ENCODE measurements at places on chromosomes 16 and 17.

GRCh38 chr17:76495663-76496400, 5.4 kb downstream of the RHBDF2 start:
- no peak for ATAC-seq

DNA sequence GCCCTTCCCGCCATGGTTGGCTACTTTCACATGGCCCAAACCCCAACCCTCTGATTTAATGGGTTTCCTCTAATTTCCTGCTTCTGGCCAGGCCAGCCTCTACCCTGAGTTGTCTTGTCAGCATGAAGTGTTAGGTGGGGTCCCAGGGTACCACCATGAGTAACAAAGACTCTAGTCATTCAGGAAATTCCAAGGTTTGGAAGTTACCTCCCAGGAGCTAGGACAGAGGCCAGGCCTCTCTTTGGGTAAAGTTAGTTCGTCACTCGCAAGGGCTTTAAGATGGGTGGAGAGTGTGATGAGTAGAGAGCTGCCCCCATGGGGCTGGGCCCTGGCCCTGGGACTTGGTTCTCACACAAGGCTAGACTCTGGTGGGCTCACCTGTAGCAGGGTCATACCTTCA, 54.6 kb downstream of the PLD6 start:
- ATAC-seq: peak; percentile 51

GRCh38 chr17:1986783-1987451, 38.2 kb downstream of the RTN4RL1 start:
- no peak for ATAC-seq

GRCh38 chr17:20992987-20993862, 49.6 kb downstream of the USP22 start:
- peak; percentile 55 for ATAC-seq

DNA sequence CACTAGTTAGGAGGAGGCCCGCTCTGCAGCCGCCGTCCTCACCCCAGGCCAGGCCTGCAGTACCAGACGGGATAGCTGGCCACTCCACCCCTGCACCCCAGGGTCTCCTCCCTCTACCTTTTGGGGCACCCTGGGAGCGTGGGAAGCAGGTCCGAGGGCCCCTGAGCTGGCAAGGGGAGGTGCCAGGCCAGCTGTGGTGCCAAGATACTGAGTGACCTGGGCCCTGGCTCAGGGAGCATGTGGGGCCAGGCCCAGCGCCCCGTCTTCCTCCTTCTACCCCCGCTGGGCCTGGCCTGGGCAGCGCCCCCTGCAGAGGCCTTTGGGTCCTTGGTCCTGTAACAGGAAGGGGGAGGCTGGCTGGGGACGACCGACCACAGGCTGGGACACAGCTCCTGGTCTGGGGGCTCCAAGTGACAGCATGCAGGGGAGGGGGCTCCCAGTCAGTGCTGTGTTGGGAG, 13.0 kb downstream of the PAM16 start:
- peak; percentile 3 for ATAC-seq

DNA sequence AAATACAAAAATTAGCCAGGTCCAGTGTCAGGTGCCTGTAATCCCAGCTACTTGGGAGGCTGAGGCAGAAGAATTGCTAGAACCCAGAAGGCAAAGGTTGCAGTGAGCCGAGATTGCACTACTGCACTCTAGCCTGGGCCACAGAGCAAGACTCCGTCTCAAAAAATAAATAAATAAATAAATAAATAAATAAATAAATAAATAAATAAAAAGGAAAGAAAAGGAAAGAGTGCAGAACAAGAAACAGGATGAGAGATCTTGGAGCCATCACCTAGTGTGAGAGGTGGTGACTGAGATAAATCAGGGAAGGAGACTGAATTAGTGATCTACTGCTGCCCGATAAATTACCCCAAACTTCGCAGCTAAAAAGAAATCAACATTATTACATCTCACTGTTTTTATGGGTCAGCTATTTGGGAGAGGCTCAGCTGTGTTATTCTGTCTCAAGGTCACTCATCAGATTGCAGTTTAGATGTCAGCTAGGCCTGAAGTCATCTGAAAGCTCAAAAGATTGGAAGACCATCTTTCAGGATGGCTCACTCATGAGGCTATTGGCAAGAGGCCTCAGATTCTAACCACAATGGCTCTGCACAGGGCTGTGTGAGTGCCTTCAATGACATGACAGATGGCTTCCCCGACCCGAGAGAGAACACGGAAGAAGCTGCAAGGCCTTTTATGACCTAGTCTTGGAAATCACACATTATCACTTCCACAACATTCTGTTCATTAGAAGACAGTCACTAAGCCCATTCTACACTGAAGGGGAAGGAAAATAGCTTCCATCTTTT, 66.4 kb downstream of the CMC2 start:
- no peak for ATAC-seq

DNA sequence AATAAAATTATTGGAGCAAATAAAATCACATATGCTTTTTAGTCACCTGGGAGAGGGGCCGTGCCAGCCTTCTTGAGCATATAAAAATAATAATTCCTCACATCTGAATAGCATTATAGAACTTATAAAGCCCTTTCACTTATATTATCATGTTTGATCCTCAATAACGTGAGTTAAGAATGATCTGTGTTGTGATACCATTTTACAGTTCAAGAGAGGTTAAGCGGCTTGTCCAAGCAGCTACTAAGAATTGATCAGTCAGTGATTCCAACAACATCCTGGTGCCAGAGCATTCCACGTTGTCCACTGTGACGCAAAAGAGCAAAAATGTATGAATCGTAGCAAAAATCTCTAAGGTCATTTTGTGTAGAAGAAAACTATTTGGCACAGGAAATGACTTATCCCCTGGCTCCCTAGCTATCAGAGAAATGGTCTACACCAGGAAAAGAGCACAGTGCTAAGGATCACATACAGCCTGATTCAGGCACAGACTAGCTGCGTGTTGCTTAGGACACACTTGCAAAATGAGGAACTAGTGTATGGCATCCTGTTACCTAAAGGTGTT, 33.0 kb downstream of the ANKFN1 start:
- ATAC-seq: peak; percentile 91

DNA sequence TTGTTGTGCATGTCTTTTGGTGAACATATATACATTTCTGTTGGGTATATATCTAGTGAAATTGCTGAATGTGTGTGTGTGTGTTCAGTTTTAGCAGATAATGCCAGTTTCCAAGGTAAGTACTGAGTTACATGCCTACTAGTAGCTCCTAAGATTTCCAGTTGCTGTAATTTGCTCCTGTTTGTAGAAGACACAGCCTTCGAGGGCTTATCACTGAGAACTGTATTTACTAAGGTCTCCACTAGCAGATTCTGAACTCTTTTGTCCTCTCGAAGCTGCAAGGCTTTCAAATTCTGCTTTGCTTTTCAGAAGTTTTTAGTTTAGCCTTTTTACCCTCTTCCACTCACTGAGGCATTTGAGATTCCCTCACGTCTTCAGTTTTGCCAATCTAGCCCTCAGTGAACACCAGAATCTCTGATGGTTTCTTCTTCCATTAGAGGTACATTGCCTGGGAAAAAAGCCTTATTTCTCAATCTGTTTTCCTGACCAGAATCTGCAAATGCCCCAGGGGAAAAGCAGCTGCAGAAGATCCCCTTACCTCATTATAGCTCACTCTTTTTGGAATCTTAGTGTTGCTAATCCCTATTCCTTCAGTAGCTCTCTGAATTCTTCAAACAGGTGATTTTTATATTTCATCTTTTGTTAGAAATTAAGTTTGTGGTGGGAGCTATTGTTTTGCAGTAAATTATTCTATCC, 52.9 kb downstream of the NF1 start:
- no peak for ATAC-seq

DNA sequence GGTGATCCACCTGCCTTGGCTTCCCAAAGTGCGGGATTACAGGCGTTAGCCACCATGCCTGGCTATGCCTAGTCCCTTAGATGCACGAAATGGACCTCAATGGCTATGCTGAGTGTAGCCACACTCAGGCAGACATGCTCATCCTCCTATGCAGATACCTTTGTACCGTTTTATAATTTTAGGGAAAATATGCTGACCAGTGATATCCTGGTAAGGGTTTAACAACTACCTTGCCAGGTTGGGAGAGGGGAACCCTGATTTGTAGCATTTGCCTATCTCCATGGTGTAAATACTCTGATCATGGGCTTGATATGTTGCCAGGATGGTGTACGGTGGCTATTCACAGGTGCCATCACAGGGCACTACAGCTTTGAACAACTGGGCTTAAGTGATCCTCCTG, 6.9 kb upstream of the SNF8 start:
- ATAC-seq: no peak

GRCh38 chr17:80395402-80396151, 19.4 kb upstream of the ENDOV start:
- ATAC-seq: peak; percentile 17

- no peak for ATAC-seq
These were observed 64.2 kb downstream of the ENGASE start for GRCh38 chr17:79138826-79139225.

DNA sequence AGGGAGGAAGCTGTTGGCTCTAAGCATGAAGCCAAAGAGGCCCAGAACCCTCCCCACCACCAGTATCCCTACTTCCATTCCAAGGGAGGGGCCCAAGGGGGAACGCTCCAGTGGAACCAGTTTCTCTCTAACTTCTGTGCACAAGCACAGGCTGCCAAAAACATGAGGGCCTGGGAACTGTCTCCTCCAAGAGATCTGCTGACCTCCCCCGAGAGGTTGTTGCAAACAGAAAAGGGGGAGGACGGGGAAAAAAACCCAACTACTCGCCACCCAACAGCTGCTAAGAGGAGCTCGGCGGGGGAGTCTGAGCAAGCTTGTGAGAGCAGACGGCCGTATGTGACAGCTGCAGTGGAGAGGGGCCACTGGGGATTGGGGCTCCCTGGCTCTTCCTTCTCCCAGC, 15.7 kb upstream of the SLC35B1 start:
- no peak for ATAC-seq

DNA sequence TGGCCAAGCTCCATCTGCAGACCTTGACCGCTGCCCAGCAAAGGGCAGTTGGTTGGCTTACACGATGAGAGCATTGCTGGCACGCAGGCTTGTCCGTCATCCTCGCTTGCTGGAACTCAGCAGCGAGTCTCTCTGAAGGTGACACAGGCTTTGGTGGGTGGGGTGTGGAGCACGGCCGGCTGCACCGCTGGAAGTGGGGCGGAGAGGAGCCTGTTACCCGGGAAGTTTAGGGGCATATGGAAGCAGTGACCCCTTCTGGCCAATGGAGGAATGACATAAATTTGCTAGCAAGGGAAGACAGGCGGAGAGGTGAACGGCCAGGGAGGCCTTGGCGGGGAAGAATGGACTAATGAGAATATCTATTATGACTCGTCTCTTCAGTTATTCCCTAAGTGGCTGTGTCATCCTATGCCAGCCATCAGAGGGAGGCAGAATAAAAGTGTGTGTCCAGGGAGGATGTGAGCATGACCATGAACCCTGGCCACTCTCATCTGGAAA, 65.9 kb upstream of the SDK2 start:
- no peak for ATAC-seq

DNA sequence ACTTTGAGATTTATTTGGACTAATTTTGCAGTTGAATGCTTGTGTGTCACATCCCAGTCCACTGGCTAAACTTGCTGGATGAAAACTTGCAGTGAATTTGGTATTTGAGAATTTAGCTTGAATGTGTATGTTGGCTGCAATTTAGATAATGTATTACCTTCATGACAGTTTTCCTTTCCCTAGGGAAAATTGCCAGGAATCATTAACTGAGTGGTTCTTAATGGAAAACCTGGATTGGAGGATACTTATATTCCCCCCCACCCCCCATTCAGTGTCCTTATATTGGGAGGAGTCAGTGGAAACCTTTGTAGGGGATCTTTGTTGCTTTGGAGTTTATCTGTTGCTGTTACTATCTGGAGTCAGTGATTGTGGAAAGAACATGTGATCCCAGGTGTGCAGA, 67.6 kb downstream of the KPNA2 start:
- no peak for ATAC-seq

- ATAC-seq: no peak
These were observed 30.8 kb downstream of the FANCA start for GRCh38 chr16:89785523-89786155.

- no peak for ATAC-seq
These were observed 15.6 kb downstream of the RNF112 start for GRCh38 chr17:19426631-19427030.

GRCh38 chr16:81405702-81406113, 38.9 kb upstream of the CMIP start:
- ATAC-seq: peak; percentile 90

GRCh38 chr17:32345951-32346600, 3.9 kb upstream of the ZNF207 start:
- no peak for ATAC-seq

- ATAC-seq: no peak
These were observed 1001.6 kb upstream of the CDH8 start for GRCh38 chr16:63037761-63038396.

DNA sequence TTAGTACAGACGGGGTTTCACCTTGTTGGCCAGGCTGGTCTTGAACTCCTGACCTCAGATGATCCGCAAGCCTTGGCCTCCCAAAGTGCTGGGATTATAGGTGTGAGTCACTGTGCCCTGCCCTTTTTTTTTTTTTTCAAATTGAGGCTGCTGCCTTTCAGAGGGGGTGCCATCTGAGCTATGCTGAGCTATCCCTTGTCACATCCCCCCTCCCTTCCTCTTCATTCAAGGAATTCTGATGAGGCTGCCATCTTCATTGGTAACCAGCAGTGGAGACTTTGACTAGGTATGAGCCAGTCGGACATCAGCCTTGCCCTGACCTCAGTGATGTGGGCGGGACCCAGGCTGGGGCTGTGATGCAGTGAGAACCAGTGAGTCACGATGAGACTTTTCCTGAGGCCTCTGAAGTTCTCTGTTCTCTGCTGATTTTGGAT, 24.4 kb upstream of the GPT2 start:
- ATAC-seq: peak; percentile 91

GRCh38 chr17:6651919-6652452, 424 bp downstream of the C17orf100 start:
- ATAC-seq: peak; percentile 2

DNA sequence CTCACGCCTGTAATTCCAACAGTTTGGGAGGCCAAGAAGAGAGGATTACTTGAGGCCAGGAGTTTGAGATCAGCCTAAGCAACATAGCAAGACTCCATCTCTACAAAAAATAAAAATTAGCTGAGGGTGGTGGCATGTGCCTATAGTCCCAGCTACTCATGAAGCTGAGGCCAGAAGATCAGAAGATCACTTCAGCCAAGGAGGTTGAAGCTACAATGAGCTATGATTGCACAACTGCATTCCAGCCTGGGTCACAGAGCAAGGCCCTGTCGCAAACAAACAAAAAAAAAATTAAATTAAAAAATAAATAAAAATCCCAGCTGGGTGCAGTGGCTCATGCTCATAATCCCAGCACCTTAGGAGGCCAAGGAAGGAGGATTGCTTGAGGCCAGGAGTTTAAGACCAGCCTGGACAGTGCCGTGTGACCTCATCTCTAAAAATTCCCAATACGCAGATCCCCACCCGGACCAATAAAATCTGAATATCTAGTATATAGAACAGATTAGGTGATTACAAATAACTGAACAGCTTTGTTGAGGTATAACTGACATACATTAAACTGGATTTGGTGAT, 18.2 kb upstream of the ATF7IP2 start:
- no peak for ATAC-seq
